Kidney (tissue), 22 donors: ENCODE measurements at places on chromosomes 4 and X. TPM values are rescaled to one million over a fixed set of nuclear protein-coding genes. Genes with fewer than 3 reads are reported as not detected.

The LIMCH1 gene
- 83.9 TPM for total RNA-seq

The UGT2A2 gene
- total RNA-seq: not detected

GRCh38 chr4:145525291-145525740, 43.7 kb downstream of the SMAD1 start:
- DNase-seq: no peak

GRCh38 chrX:75642811-75643361, 120.0 kb upstream of the ZDHHC15 start:
- no peak for DNase-seq

- DNase-seq: no peak
These were observed 2.0 kb downstream of the YTHDC1 start for GRCh38 chr4:68347845-68348244.

DNA sequence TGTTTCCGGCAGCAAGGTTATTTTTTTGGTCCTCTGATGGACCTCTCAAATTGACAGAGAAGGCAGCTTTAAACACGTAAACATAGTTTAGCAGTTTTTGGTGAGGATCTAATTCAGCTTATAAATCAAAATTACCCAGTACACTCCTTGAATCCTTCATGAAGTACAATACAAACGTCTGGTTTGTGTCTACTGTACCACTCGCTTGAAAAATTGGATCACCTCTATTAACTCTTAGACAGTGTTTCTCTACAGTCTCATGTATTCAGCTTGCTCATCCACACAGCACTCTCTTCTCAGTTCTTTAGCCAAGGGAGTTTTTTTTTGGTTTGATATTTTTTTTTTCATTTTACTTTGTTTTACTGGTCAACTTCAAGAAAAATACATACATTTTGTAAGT, 113.5 kb downstream of the RNF150 start:
- DNase-seq: no peak

GRCh38 chrX:47579537-47579936, 2.7 kb upstream of the TIMP1 start:
- DNase-seq: no peak

GRCh38 chrX:5458300-5458842, 770.3 kb downstream of the NLGN4X start:
- DNase-seq: no peak

DNA sequence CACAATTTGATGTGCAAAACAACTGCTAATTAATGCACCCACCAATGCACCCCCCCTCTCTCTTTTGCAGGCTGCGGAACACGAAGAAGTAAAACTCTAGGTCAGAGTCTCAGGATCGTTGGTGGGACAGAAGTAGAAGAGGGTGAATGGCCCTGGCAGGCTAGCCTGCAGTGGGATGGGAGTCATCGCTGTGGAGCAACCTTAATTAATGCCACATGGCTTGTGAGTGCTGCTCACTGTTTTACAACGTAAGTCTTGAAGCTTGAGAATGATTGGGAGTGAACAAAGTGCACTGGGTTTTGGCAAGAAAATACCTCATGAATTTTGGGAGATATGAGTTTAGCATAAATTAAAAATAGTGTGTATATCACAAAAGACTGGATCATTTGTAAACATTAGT, 28.9 kb downstream of the TMPRSS11E start:
- no peak for DNase-seq

- DNase-seq: no peak
These were observed 63.7 kb downstream of the ANK2 start for GRCh38 chr4:113113151-113113550.

GRCh38 chr4:84800256-84800655, 166.2 kb downstream of the WDFY3 start:
- DNase-seq: no peak

DNA sequence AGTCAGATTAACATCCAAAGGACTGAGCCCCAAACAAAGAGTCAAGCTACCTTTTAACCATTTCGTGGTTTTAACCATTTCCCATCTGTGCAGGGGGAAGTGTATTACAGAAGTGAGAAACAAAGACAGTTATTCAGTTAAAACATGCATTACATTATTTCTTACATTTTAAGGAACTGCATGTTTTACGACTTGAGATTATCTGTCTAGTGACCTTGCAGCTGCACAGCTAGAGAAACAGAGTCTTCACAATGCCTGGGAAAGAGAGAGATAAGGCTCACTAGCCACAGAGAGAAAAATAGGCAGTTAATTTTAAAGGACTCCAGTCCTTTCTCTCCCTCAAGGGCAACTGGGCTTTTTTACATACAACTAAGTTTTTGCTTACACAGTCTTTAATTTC, 48.7 kb upstream of the KLHL4 start:
- DNase-seq: no peak

DNA sequence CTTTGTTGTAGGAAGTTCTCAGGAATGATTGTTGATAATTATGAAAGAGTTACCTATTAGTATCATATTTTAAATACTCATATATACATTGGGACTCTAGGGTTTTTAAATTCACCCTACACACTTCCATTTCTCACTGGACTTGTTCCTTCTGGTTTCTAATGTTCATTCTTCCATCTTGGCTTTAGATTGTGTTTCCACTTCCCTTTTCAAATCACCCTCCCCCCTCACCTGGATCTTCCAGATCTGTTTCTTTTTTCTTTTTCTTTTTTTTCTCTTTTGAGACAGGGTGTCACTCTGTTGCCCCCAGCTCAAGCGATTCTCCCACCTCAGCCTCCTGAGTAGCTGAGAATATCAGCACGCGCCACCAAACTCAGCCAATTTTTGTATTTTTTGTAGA, 6.7 kb upstream of the KIT start:
- no peak for DNase-seq

DNA sequence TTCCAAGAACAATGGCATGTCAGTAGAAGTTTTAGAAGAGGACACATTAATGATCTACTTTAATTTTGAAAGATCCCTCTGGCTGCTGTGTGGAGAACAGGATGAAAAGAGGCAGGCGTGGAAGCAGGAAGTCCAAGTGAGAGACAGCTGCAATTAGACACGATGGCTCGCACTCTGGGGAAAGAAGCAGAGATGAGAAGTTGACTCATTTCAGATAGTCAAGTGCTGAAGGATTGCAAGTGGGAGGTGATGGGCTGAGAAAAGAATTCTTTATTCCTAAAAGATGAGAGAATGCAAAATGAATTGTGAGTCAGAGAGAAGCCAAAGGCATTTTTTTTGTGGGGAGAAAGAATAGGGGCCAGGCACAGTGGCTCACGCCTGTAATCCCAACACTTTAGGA, 16.5 kb downstream of the RXFP1 start:
- DNase-seq: no peak

GRCh38 chr4:10535912-10536311, 78.7 kb upstream of the ZNF518B start:
- no peak for DNase-seq
